Stimulated activated CD8-positive, alpha-beta memory T cell treated with anti-CD3 and anti-CD28 coated beads, Interleukin-4, amount 100 ng/mL, for 24 hours (primary cell): ENCODE measurements at places on chromosomes 1 and 21.

- no peak for DNase-seq
These were observed 46.9 kb downstream of the TNNT2 start for GRCh38 chr1:201330541-201330940.

- no peak for DNase-seq
These were observed 86.3 kb upstream of the CNIH3 start for GRCh38 chr1:224529844-224530243.

- DNase-seq = no peak
These were observed 16.3 kb downstream of the GPBP1L1 start for GRCh38 chr1:45669859-45670655.

DNA sequence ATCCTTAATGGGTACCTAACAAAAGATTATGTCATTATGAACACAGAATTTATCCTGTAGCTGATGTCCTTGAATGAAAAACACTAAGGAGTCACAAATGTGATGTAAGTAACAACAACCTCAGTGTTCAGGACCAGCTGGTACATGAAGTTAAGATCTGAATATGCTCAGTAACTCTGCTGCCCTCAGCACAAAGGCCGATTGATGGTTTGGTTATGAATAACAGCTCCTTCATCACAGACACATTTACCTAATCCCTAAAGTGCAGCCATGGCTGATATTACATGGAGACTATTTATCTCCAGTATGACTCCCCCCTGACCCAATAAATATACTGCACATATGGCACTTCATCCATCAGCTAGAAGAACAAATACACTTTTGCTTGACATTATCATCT, 75.2 kb downstream of the PLPPR5 start:
- no peak for DNase-seq

- no peak for DNase-seq
These were observed 463.1 kb downstream of the USP25 start for GRCh38 chr21:16192902-16193301.

DNA sequence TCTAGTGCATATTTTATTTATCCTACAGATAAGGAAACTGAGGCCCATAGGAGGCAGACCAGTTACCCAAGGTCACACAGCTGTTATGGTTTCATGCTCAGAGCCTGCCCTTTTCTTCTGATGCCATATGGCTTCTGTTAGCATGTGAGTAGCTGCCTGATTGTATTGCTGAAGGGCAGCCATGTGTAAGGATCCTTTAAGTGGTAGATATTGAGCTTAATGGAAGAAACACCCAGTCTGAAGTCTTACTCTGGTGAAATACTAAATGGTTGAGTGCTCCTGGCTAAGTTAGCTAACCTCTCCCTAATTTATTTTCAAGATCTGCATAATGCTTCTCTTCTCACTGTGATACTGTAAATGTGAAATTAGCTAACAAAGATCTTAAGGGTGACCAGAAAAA, 30.9 kb downstream of the ADAMTS5 start:
- DNase-seq = no peak

GRCh38 chr1:54597455-54598030, 25.8 kb downstream of the FAM151A start:
- DNase-seq = no peak

GRCh38 chr1:219422811-219423598, 189.9 kb downstream of the ZC3H11B start:
- DNase-seq = no peak
